ENCODE measurements at places on chromosomes 13 and 19. TPM values are rescaled to one million over a fixed set of nuclear protein-coding genes. Genes with fewer than 3 reads are reported as not detected.

ZNF628 gene
- total RNA-seq = 5.7 TPM

ZNF541 gene
- total RNA-seq = 1.2 TPM

RNF225 gene
- not detected for total RNA-seq

FBXO27 gene
- 15.1 TPM for total RNA-seq

CGB5 gene
- not detected for total RNA-seq

MAP4K1 gene
- 3.1 TPM for total RNA-seq

OVOL3 gene
- not detected for total RNA-seq

FXYD7 gene
- not detected for total RNA-seq

IGFLR1 gene
- total RNA-seq = 5.1 TPM

RGS9BP gene
- 12.5 TPM for total RNA-seq

EXOSC5 gene
- total RNA-seq = 17.1 TPM

LINGO3 gene
- total RNA-seq = not detected

ACER1 gene
- not detected for total RNA-seq

ICAM4 gene
- total RNA-seq = 0.30 TPM

KLHL26 gene
- total RNA-seq = 6.6 TPM

PTGIR gene
- 3.8 TPM for total RNA-seq

CEACAM8 gene
- not detected for total RNA-seq

COX6B2 gene
- not detected for total RNA-seq

ZNF177 gene
- 2.3 TPM for total RNA-seq

UQCR11 gene
- 1,146 TPM for total RNA-seq

CCDC97 gene
- 14.6 TPM for total RNA-seq

EPSTI1 gene
- 3.8 TPM for total RNA-seq

ENOX1 gene
- total RNA-seq = 6.1 TPM

IZUMO4 gene
- total RNA-seq = 1.4 TPM
